ENCODE measurements at places on chromosomes 2 and 18.

- DNase-seq: no peak
Observed at GRCh38 chr2:174026122-174026845, 61.1 kb upstream of the SP3 start.

DNA sequence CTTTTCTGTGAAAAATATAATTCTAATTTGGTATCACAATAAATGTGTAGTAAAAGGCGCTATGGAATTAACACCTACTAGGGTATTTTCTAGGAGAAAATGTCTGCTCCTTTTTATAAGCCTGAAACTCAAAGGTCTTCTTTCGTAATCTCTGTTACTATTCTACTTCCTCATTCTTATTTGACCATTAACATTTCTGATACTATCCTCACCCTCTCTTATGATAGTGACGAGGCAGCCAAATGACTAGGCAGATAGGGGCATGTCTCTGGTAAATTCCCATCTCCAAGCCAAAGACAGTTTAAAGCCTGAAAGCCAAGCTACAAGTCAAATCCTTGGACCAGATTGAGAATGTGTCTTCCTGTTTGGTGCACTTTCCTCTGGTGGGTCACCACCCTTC is 251.7 kb downstream of the LRRTM4 start:
- DNase-seq: no peak

DNA sequence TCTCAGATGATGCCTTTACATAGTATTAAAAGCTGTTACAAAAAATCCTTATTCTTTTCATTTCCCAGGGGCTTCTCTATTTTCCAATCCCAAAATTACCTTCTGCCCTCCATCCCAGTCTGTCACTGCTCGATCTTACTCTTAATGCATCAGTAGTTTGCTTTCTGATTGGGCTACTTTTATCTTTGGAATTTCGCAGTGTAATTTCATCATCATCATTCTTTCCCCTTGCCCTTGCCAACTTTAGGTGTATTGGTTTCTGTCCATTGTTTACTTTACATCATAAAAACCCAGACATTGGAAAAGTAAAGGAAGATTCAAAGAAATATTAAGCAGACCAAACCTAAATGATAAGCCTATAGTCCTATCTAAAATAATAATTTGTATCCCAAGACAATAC is 457.2 kb downstream of the PIK3C3 start:
- DNase-seq: no peak

DNA sequence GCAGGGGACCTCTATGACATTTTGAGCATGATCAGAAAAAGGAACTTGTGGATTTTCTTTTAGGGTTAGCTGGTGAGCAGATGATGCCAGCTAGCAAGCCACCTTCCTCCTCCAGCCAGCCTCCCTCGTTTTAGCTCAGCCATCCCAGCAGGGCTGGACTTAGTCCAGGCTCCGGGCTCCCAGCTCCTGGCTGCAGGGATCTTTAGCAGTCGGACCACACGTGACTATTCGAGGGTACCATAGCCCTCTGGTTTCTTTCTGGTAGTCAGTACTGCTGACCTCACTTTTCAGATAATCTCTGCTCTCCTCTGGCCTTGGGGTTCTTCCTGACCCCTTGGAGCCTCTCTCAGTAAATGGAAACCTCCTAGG is 31.8 kb downstream of the NCK2 start:
- DNase-seq: no peak

GRCh38 chr2:4445821-4446220 is 742.4 kb downstream of the DCDC2C start:
- no peak for DNase-seq
